ENCODE measurements at places on chromosomes 11 and 22.

- DNase-seq = no peak
Observed at GRCh38 chr11:116108161-116108560, 603.9 kb upstream of the CADM1 start.

GRCh38 chr11:58647866-58648265, 25.4 kb downstream of the CNTF start:
- no peak for DNase-seq

- DNase-seq = no peak
Observed at GRCh38 chr11:76666408-76666807, 4.1 kb downstream of the LRRC32 start.

DNA sequence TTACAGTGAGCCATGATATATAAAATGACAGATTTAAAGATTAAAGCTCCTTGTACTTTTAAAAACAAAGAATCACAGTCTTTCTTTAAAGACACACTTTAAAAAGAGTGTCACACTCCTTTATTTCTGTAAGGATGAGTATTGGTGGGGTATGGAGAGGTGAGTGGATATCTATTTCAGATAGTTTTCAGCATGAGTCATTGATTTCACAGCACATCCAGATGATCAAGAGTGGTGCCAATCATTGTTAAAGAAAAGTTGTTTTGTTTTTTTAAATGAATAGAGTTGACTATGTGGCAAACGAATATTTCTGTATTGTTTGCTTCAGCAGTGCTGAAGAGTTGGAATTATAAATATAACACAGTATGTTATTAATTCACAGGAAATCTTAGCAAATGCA, 52.5 kb downstream of the FAR1 start:
- no peak for DNase-seq

DNA sequence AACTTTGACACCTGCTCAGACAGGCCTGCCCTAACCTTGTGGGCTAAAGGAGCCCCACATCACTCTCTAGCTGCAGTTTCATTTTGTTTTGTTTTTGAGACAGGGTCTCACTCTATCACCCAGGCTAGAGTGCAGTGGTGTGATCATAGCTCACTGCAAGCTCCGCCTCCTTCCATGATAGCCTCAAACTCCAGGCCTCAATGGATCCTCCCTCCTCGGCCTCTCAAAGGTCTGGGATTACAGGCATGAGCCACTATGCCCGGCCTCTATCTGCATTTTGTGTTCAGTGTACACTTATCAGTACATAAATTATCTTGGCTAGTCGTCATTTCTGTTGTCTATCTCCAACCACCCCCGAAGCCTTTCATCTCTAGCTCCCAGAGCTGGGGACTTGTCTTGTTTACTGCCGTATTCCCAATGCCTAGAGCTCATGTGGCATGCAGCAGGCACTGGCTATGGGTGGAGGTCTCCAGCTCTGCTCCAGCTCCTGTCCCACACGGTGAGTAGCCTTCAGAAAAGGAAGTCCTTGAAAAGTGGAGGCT, 22.1 kb upstream of the PEX26 start:
- no peak for DNase-seq
